Stimulated activated naive CD4-positive, alpha-beta T cell treated with Interleukin-2 at 50 U/mL for 16 hours (primary cell): ENCODE measurements at places on chromosomes 2 and 18.

DNA sequence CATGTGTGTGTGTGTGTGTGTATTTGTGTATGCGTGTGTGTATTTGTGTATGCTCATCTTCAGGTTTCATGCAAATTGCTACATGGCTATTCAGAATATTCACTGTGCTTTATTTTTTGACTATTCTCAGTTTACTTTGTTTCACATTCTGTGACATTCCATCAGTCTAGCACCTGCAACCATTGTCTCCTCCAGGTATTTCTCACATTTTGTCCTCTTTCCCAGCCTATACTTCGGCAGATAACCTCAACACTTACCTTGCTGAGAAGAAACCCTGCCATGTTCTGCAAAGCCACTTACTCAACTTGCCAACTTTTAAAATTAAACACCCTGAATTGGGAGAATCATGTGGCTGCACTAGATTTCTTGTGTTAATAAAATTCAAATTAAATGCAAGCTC, 135.4 kb upstream of the REG3A start:
- no peak for DNase-seq

- DNase-seq, result peak; percentile 34
Measured at GRCh38 chr2:203328760-203329540, 756 bp downstream of the ABI2 start.

DNA sequence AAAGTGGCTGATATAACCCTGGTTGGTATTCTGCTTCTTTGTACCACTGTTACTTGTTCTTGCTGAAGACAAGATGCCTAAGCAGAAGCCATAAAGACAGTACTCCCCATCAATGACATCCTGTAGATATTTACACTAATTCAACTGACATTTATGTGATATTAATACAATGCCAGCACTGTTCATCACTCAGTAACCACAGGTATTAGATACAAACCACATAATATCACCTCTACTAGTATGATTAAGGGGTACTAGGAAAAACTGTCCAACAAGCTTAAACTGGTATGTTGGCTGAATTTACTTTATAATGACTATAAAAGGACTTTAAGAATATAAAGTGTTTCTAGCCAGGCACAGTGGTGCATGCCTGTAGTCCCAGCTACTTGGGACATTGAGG, 65.8 kb downstream of the RTN4 start:
- DNase-seq, result no peak

- no peak for DNase-seq
Measured at GRCh38 chr2:1607971-1608688, 136.2 kb downstream of the PXDN start.

DNA sequence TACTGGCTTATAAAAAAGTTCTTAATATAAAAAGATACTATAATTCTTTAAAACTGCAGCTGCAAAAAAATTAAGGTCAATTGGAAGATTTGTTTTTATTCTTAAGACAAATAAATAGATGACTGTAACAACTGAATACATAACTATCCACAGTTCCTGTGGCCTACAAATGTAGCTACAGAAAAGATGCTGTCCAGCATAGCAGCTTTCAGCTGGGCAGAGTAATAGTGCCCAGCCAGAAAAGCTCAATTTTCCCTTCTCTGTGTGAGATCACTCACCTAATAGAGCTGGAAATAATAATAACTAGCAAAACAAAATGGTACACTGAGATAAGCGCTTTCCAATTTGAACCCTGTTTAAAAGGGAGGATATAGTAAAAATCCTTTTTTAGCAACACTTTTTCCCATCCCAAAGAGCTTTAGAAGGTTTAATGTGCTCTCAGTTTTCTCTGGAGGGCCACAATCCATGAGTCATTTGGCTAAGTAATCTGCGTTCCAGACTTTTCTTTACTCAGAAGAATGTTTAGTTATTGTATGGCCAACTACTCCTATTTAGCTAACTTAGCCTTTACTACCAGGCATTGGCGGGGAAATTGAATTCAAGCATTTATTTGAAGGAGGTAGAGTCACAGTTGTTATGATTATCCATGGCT, 158.1 kb upstream of the SLC39A10 start:
- DNase-seq, result no peak

DNA sequence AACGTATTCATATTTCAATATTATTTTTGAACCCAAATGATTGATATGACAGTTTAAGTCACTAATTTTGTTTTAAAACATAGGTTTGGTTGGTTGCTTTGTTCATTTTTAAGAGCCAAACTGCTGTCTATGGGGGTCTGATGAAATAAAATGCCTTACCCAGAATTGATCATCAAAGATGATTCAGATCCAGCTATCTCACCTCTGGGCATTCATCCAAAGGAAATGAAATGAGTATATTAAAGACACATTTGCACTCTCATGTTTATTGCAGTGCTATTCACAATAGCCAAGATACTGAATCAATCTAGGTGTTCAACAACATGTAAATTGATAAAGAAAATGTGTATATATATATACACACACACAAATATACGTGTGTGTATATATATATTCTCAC, 326.9 kb upstream of the GULP1 start:
- no peak for DNase-seq

GRCh38 chr2:214203214-214203613, 207.6 kb upstream of the VWC2L start:
- no peak for DNase-seq

GRCh38 chr18:70182548-70182947, 22.9 kb downstream of the RTTN start:
- DNase-seq, result no peak

- DNase-seq, result no peak
Measured at GRCh38 chr2:163736433-163737189, 803 bp upstream of the FIGN start.

DNA sequence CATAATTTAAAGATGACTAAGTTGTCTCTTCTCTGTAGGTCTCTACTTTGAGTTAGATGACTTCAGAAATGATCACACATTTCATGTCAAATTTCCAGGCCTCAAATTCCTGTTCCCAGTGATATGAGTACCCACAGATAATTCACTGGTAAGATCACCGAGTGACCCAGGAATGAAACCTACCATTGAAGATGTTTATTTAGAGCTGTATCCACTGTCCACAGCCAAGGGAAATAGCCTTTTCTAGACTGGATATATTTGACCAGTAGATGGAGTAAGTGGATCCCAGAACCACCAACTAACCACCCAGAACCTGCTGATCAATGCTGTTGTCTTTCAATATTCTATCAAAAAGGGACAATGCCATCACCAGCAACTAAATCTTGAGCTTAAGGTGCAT, 238.8 kb downstream of the SLC8A1 start:
- no peak for DNase-seq

DNA sequence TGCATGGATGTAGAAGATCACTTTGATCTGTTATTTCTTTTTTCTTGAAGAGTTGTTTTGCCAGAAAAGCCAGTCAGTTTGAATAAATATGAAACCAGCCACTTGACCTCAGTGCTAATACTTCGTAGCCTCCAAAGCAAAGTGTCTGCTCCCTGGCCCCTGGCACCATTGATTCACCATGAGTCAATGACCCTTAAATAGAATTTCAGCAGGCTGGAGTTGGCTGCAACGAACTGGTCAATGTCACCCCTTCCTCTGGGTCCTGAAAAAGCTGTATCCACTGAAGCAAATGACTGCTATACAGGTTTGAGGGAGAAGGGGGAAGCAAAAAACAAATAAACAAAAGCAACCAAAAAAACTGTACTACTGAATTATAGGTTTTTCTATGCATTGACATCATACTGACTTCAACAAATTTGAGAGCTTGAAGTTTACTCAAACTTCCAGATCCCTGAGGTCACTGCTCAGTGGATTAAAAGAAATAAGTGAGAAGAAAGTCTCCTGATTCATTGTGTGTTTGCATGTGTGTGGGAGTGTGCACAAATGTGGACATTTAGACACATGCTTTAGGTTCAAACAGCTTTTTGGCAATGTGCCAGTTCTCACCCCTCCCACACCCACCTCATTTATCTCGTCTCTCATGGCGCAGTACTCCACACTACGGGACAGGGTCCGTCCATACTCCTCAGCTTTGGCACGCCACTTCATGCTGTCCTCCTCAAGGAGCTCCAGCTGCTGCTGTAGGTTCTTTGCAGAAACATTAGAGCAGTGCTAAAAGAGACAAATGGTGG, 58.1 kb upstream of the TTN start:
- DNase-seq, result no peak

DNA sequence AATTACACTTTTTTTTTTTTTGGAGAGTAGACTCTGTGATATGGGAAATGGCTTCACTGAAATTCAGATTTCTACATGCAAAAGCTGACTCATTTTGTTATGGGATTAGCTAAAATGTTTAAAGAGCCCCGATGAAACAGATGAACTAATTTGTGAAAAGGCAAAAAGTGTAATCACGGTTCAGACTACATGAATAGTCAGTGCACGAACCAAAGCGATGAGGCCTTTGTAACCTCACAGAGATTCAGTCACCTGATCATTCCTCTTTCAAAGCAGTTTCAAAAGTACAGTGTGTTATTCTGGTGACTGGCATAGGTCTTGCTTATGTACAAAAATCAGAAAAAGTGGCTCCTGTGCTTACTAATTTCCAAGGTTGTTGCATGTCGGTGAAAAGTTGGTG, 44.6 kb downstream of the TGIF1 start:
- no peak for DNase-seq

DNA sequence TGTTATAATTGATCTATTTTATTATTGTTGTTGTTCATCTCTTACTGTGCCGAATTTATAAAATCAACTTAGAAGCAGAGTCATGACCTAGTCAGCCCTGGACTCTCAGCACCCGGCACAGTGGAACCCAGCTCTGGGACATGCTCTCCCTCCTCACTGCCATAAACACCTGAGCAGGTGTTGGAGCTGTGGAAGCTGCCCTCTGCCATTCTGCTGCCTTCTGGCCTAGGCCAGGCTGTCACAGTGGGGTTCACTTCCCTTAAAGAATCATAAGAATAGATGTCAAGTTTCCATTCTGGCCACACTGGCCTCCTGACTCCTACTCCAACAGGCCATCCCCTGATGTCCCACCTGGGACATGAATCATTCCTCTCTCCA, 192.2 kb downstream of the ZFP36L2 start:
- no peak for DNase-seq

DNA sequence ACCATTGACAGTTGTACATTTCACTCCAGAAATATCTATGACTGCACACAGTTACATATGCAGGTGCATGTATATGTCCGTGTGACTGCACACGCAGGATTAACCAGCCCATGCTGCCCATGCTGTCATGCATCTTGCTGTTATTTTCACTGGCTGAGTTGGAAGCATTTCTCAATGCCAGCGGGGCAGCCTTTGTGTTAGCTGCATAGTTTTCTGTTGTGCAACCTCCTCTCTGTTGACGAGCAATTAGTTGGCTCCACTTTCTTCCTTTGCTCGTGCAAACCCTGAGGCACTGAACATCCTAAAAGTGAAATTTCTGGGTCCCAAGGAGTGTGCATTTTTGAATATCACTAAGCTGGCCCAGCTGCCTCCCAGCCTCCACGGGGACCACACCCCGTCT, 133.4 kb upstream of the GLI2 start:
- DNase-seq, result no peak

- no peak for DNase-seq
Measured at GRCh38 chr2:864501-865106, 86.0 kb upstream of the SNTG2 start.

GRCh38 chr2:104050656-104051242, 803.2 kb upstream of the POU3F3 start:
- DNase-seq, result no peak

DNA sequence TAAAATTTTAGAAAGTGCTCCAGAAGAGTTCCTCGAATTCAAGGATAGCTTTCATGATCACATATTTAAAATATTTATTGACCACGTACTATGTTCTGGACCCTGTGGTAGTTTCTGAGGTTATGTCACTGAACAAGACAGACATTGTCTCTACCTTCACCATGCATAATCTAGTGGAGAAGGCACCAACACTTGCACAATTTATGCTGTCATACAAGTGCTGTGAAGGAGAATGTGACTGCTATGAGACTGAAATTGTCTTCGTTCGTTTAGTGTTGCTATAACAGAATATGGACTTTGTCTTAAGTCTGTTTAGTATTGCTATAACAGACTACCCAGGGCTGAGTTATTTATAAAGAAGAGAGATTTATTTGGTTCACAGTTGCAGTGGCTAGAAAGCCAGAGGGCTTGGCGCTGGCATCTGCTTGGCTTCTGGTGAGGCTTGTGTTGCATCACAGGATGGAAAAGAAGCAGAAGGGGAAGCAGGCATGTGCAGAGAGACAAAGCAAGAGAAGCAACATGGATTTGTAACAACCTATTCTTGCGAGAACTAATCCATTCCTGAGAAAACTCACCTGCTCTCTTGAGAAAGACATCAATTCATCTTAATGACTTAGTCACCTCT, 50.0 kb upstream of the RFX8 start:
- DNase-seq, result no peak

DNA sequence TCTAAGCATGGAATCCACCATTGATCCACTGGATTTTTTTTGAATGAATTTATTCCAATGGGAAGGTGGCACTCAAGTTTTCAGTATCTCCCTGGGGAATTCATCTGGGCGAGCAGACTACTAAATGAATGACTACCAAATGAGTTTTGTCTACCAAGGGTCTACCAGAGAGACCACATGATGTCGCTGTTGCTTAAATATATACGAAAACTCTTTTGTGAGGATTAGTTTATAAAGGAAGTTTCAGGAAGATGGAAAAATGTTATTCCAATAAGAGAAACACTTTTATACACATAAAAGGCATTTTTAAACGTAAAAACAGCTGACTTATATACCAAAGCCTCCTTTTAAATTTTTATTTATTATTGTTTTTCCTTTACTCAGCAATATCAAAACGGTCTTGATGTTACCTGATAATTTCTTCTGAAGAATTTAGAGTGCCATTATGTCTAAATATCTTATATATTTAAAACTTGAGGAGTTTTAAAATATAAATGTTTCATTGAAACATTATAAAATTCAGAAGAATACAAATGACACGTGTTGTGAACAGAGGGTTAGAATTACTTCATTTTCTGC, 139.7 kb downstream of the HRH4 start:
- no peak for DNase-seq

- DNase-seq, result no peak
Measured at GRCh38 chr2:79860228-79861058, 347.6 kb downstream of the CTNNA2 start.

DNA sequence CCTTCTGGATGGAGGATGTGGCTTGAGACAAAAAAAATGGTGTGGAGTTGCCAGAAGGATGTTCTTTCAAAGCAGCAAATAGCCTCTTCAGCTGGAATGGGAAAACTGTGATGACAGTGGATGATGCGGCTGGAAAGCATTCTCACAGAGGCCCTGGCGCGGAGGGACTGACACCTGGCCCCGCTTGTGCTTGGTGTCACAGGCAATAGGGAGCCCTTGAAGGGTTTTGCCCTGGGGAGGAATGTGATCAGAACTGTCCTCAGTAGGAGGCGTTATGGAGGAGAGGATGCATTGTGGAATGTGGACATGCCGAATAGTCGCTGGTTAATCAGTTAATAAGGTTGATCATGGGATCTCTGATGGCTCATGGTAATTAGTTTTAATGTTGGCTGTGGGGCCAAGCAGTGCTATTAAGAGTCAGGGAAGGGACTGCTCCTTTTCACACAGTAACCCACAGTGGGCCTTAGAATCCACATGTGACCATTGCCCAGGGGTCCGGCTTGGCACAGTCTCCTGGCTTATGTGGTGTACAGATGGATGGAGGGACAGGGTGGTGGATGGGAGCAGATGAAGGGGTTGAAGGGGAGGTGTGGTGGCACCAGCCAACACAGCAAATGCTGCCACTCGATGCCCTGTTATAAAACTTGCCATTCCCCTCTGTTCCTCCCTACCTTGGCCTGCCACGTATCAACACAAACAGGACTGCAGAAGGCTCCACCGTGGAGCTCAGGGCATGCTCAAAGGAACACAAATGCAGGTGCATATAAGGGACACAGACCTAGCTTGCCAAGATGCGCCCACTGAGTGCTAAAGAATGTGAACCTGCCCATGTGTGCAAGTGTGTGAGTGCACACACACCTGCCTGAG, 71.7 kb downstream of the CIB4 start:
- DNase-seq, result no peak

- no peak for DNase-seq
Measured at GRCh38 chr2:24856791-24857211, 63.2 kb downstream of the ADCY3 start.
